SK-N-SH treated with all-trans-retinoic acid at 6 μM for 48 hours (cell line): ENCODE measurements at places on chromosomes 3 and 15.

DNA sequence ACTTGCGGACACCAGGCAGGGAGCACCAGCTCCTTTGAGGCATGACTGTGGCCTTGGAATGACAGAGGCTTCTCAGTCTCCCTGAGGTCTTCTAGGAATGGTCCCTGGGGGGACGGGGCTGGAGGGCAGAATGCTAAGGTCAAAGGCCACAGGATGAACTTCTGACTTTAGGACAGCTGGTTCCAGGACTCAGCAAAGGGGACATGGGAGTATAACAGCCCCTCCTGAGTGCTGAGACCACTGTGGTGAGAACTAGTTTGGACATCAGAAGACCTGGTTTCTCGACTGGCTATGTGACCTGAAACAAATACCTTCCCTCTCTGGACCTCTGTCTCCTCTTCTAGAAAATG is 17.8 kb downstream of the ITGA11 start:
- ATAC-seq = no peak

- ATAC-seq = peak; percentile 79
These were observed 35.1 kb upstream of the ZDHHC23 start for GRCh38 chr3:113912552-113913236.

GRCh38 chr15:66476535-66476934 is 21.0 kb downstream of the SNAPC5 start:
- no peak for ATAC-seq

- ATAC-seq = no peak
These were observed 339.1 kb downstream of the TIGIT start for GRCh38 chr3:114632757-114633424.

- peak; percentile 81 for ATAC-seq
These were observed 103.5 kb downstream of the CD47 start for GRCh38 chr3:107987036-107987939.

DNA sequence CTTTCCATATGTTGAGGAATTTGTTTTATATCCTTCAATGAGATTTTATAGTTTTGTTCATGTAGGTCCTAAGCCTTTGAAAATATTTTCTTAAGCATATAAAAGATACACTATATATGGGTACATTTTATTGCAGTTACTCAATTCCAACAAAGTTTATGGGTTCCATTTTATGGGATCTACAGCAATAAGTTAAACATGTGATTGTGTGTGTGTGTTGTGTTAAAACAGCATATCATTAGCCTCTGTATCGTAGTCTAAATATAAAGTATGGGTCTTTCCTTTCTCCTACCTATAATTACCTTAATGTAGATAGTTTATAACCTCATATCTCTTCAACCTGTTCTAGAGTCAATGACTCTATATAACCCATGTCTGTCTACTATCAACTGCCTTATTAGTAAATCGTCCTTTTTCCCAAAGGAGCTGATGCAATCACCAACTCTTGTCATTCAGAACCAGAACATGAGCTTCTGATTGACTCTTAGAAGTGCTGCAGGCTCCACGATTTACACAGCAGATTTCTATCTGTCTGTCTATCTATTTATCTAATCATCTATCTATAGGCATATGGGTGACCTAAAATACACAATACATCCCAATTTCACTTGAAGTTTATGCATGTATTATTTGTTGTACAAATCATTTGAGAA is 512.6 kb upstream of the CBLB start:
- ATAC-seq = no peak

GRCh38 chr3:162338514-162338913 is 841.9 kb downstream of the OTOL1 start:
- no peak for ATAC-seq

DNA sequence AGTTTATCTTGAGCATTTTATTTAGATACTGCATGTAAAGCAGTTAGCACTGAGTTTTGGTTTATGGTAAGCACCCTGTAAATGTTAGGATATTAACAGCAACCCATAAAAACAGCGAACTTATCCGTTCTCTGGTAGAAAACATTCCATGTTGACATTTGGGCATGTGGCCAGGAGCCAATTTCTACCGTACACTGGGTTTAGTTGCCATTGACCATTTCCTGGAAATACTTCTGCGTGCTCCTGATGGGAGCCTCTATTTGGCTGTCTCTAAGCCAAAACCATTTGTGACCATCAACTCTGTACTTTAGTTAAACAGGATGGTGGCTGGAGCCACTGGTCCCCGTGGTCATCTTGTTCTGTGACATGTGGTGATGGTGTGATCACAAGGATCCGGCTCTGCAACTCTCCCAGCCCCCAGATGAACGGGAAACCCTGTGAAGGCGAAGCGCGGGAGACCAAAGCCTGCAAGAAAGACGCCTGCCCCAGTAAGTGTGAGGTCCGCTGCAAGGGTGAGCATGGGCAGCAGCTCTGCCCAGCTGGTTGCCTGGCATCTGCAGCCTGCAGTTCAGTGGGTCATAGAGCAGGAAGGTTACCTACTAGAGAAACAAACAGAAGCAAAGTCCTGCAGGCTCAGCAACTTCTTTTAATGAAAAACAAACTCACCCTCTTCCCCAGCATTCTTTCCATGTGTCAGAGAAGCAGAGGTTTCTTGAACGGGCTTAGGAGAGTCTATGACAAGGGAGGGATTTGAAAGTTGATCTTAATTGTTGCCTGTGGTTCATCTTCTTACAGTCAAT is 7.1 kb downstream of the THBS1 start:
- no peak for ATAC-seq

GRCh38 chr15:49185473-49185872 is 15.4 kb downstream of the GALK2 start:
- ATAC-seq = no peak

DNA sequence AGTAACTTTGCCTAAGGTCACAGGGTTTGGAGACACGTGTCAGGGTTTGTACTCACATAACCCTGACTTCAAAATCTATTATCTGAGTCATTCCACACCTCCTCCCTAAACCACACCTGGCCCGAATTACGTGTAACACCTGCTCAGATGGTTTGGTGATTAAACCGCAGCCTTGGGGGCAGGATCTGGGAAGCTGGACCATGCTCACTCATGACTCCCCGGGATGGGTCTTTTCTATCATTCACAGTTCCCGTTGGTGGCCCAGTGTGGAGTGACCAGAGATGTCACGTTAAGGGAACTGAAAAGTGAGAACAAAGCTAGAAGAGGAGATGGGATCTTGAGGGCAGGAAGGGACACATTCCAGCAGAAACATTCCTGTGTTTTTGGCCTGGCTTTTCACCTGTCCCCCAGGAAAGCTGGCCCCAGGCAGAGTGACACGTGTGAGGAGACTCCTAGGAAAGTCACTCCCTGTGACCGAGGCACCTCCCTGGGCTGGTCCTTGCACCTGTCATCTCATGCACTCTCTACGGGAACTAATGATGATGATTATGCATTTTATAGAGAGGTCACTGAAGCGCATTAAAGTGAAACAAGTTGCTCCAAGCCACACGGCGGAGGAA is 75.4 kb upstream of the POMGNT2 start:
- no peak for ATAC-seq

GRCh38 chr3:175149675-175150074 is 290.5 kb downstream of the NAALADL2 start:
- no peak for ATAC-seq
